ENCODE measurements at places on chromosomes 2 and 18.

DNA sequence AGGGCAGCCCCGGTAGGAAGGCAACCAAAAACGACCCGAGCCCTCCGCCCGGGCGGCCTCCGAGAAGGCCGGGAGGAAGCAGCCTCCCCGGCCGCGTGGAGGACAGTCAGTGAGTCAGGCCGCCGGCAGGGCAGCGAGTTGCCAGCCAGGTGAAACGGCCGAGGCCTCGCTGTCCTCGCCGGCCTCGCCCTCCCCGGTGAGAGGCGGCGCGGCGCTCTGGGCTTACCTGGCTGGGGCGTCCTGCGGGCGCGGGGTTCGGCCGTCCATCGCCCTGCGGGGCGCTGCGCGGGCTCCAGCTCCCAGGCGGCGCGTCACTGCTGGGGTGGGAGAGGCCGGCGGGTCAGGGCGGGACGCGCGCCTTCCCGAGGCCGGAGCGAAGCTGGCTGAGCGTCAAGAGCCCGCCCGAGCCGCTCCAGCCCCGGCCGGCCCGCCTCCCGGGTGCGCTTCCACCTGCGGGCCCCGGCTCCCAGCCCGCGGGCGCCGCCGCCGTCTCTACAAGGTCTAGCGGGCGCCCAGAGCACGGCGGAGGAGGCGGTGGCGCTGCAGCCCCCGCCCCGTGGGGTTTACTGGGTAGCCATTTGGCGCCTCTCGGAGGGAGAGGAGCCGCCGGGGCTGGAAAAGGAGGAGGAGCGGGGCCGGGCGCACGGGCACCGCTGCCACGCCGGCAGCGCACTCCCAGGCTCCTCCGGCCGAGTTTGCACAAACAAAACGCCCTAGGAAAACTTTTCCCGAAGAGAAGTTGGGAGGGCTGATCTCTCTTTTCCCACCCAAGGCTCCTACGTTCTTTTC lies 499 bp downstream of the COBLL1 start:
- H3K27me3 ChIP-seq: no peaks in the 10 kb centered on the region
- DNase-seq: no peak
- no peak overlapping the region for H3K27ac ChIP-seq
- no peaks in the 10 kb centered on the region for H3K36me3 ChIP-seq

DNA sequence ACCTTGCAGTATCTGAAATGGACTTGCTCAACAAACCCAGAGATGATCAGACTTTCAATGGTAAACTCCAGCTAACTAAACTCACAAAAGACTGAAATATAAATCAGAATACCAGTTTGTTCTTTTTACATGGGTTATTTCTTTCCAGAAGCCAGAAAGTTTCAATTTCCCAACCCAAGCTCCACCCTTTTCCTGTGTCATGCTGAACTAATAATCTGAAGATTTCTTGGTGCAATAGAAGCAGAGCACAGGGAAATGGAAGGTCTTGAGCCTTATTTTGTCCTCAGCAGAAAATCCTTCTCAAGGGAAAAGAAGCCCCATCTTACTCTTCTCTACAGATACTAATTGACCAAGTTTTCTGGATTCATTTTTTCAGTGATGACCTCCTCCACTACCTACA lies 93.3 kb upstream of the PAPOLG start:
- H3K4me3 ChIP-seq: no peak overlapping the region
- no peaks in the 10 kb centered on the region for H3K4me1 ChIP-seq
- H3K27me3 ChIP-seq: no peaks in the 10 kb centered on the region
- DNase-seq: no peak
- H3K36me3 ChIP-seq: no peaks in the 10 kb centered on the region

- H3K27me3 ChIP-seq: no peaks in the 10 kb centered on the region
- H3K4me3 ChIP-seq: no peak overlapping the region
- no peak overlapping the region for H3K27ac ChIP-seq
- no peaks in the 10 kb centered on the region for H3K36me3 ChIP-seq
- no peak for DNase-seq
These were observed 138.2 kb downstream of the DPP10 start for GRCh38 chr2:114580691-114581090.

- H3K27me3 ChIP-seq: no peaks in the 10 kb centered on the region
- no peaks in the 10 kb centered on the region for H3K4me1 ChIP-seq
- peaks cover 24% of the 10 kb centered on the region for H3K36me3 ChIP-seq
- no peak overlapping the region for H3K27ac ChIP-seq
- DNase-seq: no peak
These were observed 86.5 kb downstream of the UXS1 start for GRCh38 chr2:106107509-106108131.

DNA sequence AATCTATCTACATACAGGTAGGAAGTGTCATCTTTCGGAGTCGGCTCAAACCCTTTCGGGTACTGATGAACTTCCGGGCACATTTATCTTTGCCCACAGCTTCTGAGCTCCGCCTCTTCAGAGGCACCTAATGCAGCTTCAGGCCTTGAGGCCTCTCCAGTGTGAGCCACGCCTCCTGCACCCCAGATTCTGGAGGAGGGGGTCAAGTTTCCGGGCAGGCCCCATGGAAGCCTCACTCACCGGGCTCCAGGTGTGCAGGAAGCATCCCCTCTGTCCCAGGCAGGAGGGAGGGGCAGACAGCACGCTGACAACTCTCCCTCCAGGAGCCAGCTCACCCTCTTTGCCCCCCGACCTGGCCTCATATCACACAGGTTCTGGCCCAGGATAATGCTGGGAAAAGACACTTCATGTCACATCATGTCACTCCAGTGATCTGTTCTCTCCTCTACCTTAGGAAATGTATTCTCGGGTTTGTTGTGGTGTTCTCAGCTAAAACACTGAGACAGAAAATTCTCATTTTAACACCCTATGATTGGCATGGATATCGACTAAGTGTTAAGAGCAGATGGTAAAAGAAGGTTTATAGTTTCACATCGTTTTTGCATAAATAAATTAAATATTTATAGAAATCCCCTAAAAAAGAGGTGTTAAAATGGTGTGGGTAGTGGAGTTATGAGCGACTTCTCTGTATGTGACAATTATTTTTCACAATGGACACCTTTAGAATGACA lies 46.2 kb upstream of the COPS8 start:
- H3K4me1 ChIP-seq: no peaks in the 10 kb centered on the region
- DNase-seq: no peak
- no peaks in the 10 kb centered on the region for H3K36me3 ChIP-seq
- no peak overlapping the region for H3K4me3 ChIP-seq

DNA sequence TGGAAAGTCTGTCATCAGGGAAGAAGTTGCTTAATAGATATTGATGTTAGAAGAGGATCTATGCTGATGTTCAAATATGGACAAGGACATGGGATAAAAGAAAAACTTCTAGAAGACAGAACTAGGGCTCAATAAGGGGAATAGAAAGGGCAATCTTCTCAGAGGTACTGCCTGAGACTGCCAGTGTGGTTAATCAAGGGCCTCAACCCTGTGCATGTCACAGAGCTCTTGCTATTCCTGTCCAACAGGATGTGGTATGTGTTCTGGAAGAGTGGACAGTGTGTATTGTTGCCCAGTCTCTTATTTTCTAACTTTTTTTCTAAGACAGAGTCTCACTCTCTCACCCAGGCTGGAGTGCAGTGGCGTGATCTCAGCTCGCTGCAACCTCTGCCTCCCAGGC lies 27.8 kb upstream of the RNF125 start:
- H3K27me3 ChIP-seq: no peaks in the 10 kb centered on the region
- H3K4me3 ChIP-seq: no peak overlapping the region
- 0 out of 2 replicates have a peak, but pooled peaks cover 3% of the 10 kb centered on the region for H3K4me1 ChIP-seq
- no peaks in the 10 kb centered on the region for H3K36me3 ChIP-seq

- H3K4me1 ChIP-seq: peaks cover 6% of the 10 kb centered on the region
- no peaks in the 10 kb centered on the region for H3K27me3 ChIP-seq
- no peak overlapping the region for H3K27ac ChIP-seq
- H3K36me3 ChIP-seq: no peaks in the 10 kb centered on the region
These were observed 65.0 kb upstream of the BOD1L2 start for GRCh38 chr18:57081899-57082298.

- no peak overlapping the region for H3K4me3 ChIP-seq
- H3K27me3 ChIP-seq: no peaks in the 10 kb centered on the region
- no peak overlapping the region for H3K27ac ChIP-seq
- DNase-seq: no peak
These were observed 312.4 kb downstream of the DCC start for GRCh38 chr18:52652391-52652790.

GRCh38 chr2:60405271-60405919 lies 148.1 kb downstream of the BCL11A start:
- no peak overlapping the region for H3K4me3 ChIP-seq
- H3K4me1 ChIP-seq: no peaks in the 10 kb centered on the region
- no peak overlapping the region for H3K27ac ChIP-seq
- H3K36me3 ChIP-seq: no peaks in the 10 kb centered on the region
- no peak for DNase-seq

GRCh38 chr2:37020212-37020886 lies 54.0 kb upstream of the STRN start:
- peaks cover 11% of the 10 kb centered on the region for H3K36me3 ChIP-seq
- no peak for DNase-seq
- no peak overlapping the region for H3K27ac ChIP-seq

DNA sequence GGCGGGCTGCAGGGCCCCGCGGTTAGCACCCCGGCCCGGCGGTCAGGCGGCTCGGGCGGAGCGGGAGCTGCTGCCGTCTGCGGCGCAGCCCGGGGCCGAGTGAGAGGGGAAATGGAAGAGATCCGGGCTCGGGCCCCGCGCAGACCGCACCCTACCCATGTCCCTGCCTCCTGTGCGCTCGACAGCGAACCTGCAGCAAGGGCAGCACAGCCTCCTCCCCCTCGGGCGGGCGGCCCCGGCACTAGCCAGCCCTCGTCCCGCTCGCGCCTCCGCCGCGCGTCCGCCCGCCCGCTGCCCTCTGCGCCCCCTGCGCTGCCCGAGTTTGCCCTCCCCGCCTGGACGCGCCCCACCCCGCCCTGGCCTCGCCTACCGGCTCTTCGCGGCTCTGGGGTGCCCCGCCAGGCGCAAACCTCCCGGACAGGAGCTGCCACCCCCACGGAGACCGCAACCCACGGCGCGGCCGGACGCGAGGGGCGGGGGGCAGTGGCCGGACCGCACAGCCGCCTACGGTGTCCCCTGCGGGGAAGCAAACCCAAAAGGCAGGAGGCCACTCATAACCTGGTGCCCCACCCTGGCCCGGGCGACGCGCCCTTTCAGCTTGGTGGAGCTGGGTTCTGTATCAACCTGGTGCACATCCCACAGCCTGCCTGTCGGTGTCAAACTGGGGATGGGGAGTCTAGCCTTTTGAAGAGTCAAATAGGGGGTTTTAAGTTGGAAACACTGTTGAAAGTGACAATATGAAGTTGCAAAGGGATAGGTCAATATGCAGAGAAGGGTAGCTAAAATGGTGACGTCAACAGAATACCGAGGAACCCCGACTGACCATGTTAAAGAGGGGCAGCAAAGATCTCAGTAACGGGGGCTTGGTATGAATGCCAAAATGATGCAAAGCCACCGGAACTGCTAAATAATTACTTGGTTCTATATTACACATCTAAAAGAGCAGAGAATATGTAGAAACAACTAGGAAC lies at the start of gene IHH:
Gene IHH (minus strand): TSS at position 101 of the 971 bp plus-strand sequence. CDS start 454 bp downstream, outside the sequence.
- H3K4me1 ChIP-seq: peaks cover 27% of the 10 kb centered on the region
- no peaks in the 10 kb centered on the region for H3K36me3 ChIP-seq
- peaks cover 81% of the 10 kb centered on the region for H3K27me3 ChIP-seq
- H3K27ac ChIP-seq: no peak within 1 kb of the TSS
- DNase-seq: no peak
- H3K4me3 ChIP-seq: peak within 1 kb of the TSS; percentile 6

Measured in H1 (cell line).